GM19239 (cell line): ENCODE measurements at places on chromosomes 5 and 9.
A peak's percentile ranks its signal among the peaks of the same experiment; 100 is the strongest.

DNA sequence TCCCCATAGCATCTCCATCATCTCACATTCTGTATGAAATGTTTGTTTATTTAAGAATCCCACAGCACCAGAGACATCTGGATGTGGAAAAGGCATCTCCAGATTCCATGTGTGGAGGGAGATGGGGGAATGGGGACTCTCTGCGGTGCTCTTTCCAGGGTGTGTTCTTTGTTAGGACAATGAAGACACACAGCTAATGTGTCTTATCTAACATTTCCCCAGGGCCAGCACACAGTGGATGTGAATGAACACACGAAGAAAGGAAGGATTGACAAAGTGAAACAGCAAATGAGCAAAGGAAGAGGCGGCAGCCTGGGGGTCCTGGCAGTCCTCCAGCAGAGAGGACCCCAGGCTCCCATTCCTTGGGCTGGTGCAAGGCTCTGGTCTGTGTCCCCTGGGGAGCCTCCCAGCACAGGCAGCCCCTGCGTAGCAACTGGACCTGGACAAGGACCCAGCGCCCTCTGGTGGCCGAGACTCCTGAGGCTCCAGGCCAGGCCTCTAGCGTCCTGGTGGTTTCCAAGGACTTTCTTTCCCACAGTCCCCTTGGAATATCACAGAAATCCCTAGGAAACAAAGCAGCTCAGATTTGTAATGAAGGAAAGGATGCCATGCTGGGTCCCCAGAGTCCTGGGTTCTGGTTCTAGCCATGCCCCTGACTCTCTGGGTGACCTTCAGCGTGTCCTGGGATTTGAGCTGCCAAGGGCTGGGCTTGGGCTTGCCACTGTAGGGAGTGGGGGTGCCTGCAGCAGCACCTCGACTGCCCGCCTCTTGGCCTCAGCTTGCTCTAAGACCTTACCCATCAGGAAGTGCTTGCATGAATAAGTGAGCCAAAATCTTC lies 3.5 kb upstream of the PDLIM7 start:
- no peak for DNase-seq

DNA sequence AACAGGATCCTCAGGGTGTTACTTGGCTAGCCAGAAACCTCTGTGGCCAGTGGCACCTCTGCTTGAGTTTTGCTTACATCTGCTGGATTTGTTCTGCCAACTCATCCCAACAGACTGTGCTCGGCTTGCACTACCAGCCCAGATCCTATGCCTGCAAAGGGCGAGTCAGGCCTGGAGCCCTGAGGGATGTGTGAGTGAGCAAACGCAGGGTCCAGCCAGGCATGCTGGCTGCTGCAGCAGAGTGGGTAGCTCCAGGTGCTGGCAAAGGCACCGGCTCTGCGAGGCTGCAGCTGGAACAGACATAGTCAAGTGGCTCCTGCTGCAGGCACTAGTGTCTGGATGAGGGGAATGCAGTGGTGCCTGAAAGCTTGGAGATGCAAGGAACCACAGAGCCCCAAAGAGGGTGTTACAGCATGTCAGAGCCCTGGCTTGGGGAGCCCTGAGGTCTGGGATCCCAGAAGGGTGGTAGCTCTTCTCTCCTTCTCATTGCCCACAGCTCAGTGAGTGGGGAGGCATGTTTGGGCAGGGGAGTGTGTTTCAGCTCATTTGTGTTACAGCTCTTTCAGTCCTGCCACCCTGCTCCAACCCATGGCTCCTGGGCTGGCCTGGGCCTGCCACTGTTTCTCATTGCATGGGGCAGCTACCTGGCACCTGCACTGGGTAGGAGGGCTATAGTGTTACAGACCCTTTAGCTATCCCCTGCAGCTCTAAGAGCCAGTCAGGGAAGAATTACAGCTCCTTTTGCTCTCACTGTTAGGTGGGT lies 332.6 kb downstream of the TAF11L14 start:
- DNase-seq: no peak

DNA sequence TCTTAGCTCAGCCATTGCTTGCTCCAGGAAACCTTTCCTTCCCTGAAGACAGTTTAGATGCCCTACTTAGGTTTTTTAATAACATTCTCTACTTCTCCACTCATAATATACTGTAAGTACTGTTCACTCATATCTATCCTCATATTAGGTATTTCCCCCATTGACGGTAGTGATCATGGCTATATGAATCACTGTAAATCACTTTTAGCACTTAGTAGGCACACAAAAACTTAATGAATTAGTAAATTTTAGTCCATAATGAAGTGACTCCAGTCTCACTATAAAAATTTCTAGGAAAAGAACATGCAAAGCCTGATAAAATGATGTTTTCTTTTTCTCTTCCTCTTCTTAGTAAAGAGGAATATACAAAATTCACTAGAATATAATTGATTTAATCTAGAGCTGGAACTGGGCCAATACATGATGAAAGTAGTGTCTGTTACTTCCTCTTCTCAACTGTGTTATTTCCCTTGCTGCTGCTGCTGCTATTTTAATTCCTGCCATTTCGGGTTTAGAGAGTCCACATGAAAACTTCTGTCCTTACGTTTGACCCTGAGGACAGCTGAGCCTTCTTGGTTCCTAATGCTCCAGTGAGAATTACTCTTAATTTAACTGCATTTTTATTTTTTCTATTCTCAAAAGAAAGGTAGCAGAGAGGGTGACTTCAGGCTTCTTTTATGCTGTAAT lies 73.5 kb downstream of the LNPEP start:
- DNase-seq: no peak

DNA sequence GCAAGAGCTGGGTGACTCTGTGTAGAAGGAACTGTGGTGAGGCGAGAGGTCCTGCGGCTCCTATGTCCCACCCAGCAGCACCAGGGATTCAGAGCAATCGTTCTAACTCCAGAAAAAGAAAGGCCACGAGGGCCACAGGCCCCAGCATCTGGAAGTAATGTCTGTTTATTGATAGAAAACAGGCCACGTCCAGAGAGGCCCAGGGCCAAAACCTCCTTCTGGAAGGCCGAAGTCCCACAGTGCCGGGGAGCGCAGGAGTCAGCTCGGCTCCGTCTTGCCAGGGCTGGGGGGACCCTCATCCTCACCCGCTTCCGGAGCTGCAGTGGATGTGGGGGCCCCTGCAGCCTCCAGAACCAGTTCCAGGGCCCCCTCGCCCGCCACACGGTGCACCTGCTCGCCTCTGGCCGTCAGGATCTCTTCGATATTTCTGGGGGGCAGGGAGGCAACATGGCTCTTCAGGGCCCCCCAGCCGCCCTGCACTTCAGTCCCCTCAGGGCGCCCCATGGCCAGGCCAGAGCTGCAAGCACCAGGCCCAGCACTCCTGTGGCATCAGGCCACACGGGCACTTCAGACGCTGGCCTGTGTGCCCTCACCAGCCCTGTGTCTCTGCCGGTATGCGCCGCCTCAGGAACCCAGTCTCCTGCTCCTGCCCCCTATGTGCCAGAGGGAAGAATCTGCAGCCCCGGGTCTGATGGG lies 1.6 kb downstream of the DNLZ start:
- DNase-seq: no peak

- DNase-seq: no peak
Measured at GRCh38 chr5:115530426-115530825, 14.1 kb downstream of the FEM1C start.

DNA sequence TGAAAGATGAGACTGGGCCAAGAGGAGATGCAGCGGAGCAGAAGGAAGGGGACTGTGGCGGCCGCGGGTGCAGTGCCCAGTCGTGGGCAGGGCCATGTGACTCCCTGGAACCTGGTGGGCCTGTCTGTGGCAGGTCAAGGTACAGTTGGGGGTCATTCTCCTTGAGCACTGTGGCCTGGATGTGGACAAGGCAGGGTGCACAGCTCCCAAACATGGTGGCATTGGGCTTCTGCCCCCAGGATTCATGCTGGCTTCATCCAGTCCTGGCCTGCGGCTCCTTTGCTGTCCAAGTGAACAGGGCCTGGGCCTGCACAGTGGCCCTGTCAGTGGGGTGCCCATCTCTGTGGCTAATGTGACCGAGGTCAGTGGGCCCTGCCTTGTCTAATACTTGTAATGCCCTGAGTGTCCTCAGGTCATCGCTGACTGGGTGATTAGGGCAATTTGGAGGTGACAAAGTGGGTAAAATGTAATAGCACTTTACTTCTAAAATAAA lies 39.9 kb downstream of the CEP72 start:
- no peak for DNase-seq

- DNase-seq: no peak
Measured at GRCh38 chr9:75105841-75106240, 17.5 kb downstream of the OSTF1 start.

GRCh38 chr5:157624144-157624543 lies 28.1 kb downstream of the SOX30 start:
- DNase-seq: no peak

GRCh38 chr9:29336281-29336680 lies 1763.0 kb upstream of the C9orf72 start:
- DNase-seq: no peak

GRCh38 chr9:35937227-35937626 lies 20.7 kb downstream of the OR2S2 start:
- no peak for DNase-seq

GRCh38 chr9:133953621-133953975 lies 38.5 kb downstream of the VAV2 start:
- DNase-seq: no peak

- DNase-seq: no peak
Measured at GRCh38 chr9:129401623-129402370, 219.1 kb downstream of the C9orf50 start.

DNA sequence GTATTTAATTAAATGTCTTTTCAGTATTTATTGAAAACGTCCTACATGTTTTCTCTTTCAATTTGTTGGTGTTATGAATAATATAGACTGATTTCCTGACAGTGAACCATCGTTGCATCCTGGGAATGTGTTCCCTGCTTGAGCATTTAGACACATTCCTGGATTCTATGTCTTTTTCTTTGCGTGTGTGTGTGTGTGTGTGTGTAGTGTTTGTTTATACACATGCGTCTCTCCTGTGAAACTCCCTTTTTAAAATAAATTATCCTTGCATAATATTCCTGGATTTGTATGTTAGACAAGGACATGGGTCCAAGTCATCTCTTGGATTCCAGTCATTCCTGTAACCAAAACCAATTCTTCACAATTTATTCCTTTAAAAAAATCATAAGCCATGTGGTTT lies 153.4 kb downstream of the HSPA4 start:
- DNase-seq: no peak

DNA sequence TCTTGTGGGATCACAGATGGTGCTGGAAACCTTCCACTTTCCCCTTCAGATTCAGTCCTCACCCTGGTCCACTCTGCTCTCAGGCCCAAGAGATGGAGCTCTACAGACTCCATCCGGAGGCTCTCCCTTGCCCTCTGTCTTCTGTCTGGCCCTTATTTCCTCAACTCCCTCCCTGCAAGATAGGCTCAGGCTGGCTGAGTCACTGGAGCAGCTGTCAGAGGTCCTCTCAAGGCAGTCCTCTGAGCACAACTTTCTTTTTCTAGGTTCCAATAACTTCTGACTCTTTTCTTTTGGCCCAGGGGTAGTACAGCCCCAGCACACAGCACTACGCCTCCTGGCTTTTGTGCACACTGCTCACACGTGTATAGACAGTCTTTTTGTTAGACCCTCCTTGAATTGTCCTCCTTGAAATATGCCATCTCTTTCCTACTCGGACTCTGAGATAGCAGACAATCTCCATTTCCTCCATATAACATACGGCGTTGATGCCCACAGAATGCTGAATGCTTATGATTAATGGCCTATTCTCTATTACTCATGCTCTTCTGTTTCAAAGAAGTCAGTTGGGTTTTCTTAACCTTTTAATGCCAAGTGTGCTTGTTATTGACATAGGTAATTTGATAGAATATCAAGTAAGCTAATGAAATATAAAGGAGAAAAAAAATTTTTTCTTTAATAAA lies 193.1 kb downstream of the SLC12A2 start:
- no peak for DNase-seq

DNA sequence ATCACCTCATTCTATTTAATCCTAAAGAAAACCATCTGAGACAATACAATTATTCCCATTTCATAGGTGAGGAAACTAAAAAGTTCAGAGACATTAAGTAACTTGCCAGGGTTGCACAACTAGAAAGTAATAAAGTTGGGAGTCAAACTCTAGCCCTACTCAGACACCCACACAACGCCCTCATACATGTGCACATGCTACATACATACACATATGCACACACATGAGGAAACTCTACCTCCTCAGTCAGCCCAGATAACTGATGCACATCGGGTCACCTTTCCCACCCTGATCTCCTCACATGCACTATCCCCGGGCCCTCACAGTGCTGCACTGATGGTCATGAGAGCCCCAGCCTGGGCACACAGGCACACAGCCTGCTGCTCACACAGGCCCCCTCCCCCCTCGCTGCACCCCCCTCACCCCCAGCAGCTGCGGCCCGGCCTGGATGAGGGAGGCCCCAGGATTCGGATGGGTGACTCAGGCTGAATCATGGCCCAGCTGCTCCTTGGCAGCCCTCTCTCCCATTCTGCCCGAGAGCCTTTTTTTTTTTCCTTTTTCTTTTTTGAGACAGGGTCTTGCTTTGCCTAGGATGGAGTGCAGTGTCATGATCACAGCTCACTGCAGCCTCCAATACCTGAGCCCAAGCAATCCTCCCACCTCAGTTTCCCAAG lies 5.0 kb upstream of the GPRIN1 start:
- no peak for DNase-seq

- peak; percentile 5 for DNase-seq
Measured at GRCh38 chr5:8908055-8908683, 637.7 kb downstream of the SEMA5A start.

DNA sequence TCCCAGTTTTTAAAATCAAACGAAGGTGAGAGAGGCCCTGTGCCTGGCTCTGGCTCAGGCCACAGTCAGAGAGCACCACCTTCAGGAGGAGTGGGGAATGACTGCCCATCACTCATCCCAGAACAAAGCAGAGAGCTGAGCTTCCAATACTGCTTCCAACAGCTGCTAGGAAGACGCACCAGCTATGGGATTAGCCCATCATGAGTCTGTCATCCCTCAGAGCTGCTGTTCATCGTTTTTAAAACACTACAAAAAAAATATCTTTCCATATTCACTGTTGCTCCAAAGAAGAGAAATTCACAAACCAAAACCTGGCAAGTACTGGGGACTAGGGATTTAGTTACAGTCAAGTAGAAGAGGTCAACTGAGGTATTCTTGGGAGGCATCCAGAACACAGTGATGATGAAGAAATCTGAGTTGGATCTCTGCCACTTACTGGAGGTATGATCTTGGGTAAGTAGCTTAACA lies 102.4 kb downstream of the CDK5RAP2 start:
- DNase-seq: peak; percentile 9

DNA sequence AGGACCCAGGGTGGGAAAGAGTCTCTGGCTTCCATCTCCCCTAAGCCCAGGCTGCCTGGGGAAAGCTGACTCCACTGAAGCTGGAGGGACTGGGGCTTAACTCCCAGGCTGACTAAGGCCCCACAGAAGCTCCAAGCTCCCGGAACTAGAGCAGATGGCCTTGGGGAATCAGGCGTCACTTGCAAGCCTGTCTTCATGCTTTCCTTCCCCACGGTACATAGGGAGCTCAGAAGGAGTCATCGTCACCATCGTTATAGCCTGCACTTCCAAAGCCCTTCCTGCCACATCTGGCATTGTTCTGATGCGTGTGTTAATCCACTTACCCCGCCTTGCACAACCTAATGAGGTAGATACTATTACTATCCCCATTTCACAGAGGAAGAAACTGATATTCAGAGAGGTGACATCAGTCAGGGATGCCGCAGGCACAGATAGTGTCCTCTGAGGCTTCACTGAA lies 11.5 kb downstream of the AQP3 start:
- DNase-seq: no peak

GRCh38 chr9:121839726-121840500 lies 188.5 kb downstream of the DAB2IP start:
- no peak for DNase-seq

- no peak for DNase-seq
Measured at GRCh38 chr9:104841601-104842141, 77.7 kb downstream of the NIPSNAP3B start.

- no peak for DNase-seq
Measured at GRCh38 chr5:50794812-50795211, 128.4 kb downstream of the PARP8 start.
